Trophoblast cell (in vitro differentiated cells and primary cell): ENCODE measurements at places on chromosomes 5 and 9.
A peak's percentile ranks its signal among the peaks of the same experiment; 100 is the strongest.

GRCh38 chr5:145111420-145111819 is 723.7 kb downstream of the PRELID2 start:
- DNase-seq = no peak

DNA sequence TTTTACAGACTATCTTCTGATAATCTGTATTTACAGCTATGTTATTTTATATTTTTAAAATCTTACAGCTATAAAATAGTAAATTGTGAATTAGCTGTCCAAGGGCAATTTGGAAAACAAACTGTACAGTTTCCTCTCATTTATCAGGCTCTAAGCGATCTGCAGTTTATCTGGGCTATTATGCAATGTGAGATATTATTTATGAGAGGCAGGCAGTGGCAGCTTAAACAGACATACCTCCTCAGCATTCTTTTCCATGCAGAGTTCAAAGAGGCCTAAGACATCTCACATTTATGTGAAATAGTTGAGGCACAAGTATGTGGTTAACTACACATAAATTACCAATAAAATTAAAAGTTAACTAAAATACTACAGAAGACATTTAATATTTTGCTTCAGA is 10.2 kb downstream of the NIPSNAP3B start:
- no peak for DNase-seq

DNA sequence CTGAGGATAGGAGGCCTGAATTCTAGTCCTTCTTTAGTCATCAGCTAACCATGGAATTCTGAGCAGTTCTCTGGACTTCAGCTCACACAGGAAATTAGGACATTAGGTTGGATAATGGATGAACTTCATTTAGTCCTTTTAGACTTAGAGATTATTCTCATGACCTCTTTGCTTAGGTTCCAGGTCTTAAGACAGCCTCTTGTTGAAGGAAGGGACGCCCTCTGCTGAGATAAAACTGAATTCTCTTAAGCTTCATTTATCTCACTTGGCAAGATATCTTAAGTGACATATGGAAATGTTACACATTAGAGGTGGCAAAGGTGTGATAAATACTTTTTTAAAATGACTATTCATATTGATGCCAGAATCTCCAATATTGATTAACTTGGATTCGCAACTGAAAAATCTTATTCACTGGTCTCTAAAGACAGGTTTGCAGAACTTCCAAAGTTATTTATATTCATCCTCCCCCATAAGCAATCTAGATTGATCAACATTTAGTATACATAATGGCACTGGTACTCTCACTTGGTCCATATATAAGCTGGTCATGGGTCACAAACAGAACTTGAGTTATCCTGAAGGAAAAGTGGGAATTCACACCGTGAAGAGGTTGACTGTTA is 16.9 kb upstream of the ZNF366 start:
- DNase-seq = peak; percentile 47

GRCh38 chr5:74510476-74511075 is 130.0 kb downstream of the ENC1 start:
- DNase-seq = no peak

GRCh38 chr5:82586181-82586580 is 308.0 kb upstream of the RPS23 start:
- no peak for DNase-seq

GRCh38 chr5:139146809-139147482 is 51.2 kb downstream of the SIL1 start:
- DNase-seq = no peak

GRCh38 chr9:115717298-115717697 is 436.3 kb upstream of the PAPPA start:
- peak; percentile 24 for DNase-seq

GRCh38 chr9:17695482-17695881 is 116.6 kb downstream of the SH3GL2 start:
- DNase-seq = no peak
